ENCODE measurements at places on chromosomes 6 and 20.

- DNase-seq, result no peak
Observed at GRCh38 chr6:7035837-7036249, 71.9 kb upstream of the RREB1 start.

GRCh38 chr20:24956001-24956841, 7.2 kb downstream of the CST7 start:
- no peak for DNase-seq

DNA sequence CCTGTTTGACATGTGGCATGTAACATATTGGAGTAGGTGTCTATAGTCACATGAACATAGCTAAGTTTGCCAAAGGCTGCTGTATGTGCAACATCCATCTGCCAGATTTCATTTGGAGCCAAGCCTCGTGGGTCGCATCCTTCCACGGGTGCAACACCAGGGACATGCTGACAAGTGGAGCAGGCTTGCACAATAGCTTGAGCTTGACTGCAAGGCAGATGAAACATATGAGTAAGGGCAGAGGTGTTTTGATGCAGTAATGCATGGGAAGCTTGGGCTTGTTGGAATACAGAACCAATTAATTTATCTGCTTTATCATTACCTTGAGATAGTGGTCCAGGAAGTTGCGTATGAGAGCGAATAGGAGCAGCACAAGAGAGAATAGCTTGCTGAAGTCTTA, 74.1 kb upstream of the BTN3A2 start:
- DNase-seq, result no peak

- DNase-seq, result peak; percentile 80
Observed at GRCh38 chr6:33410711-33411631, at the start of gene PHF1. TSS of gene PHF1 (plus strand) at chr6:33411014. CDS start at chr6:33412264, 1,250 bp downstream.

DNA sequence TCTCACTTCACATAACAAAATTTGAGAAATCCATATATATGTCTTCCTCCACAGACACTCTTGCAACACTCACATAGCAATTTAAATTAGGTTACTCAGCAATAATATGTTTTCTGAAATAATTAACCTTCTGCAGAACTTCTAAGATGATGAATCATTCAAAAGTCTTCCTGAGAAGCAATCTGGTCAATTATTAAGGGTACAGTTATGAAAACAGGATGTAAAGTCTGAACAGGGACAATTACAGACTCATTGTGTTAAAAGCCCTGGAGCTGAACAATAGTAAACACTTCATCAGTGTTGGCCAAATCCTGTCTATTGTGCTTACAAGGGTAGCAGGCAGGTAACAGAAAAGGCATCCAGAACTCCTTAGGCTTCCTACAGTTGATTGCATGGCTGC, 75.4 kb downstream of the FILIP1 start:
- DNase-seq, result no peak

GRCh38 chr6:75850026-75850833, 101.2 kb downstream of the MYO6 start:
- DNase-seq, result no peak

- DNase-seq, result no peak
Observed at GRCh38 chr6:82441047-82441855, 77.6 kb downstream of the TPBG start.

GRCh38 chr6:6470123-6470522, 118.4 kb upstream of the LY86 start:
- no peak for DNase-seq

GRCh38 chr6:130680116-130680515, 147.1 kb upstream of the SMLR1 start:
- DNase-seq, result no peak

DNA sequence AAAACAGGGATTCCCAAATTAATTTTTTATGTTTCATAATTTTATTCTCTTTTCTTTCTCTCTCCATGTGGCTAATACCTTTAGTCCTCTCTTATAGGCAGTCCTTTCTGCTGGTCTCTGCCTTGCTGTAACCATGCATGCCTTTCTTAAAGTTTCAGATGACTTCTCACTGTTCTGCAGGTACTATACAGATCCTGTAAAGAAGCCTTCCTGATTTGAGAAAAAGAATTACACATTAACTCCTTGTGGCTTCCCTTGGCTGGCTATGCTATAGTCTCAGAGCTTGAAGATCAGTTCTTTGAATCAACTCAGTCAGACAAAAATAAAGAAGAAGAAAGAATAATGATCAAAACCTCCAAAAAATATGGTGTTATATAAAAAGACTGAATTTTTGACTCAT, 7.3 kb upstream of the GPR63 start:
- DNase-seq, result no peak

- peak; percentile 53 for DNase-seq
Observed at GRCh38 chr20:60138256-60139220, 180.3 kb downstream of the CDH26 start.

GRCh38 chr6:137117581-137117980, 55.9 kb downstream of the IL22RA2 start:
- no peak for DNase-seq

- DNase-seq, result peak; percentile 27
Observed at GRCh38 chr20:38152621-38153221, 12.3 kb downstream of the TGM2 start.

- DNase-seq, result no peak
Observed at GRCh38 chr20:43837856-43838702, 76.6 kb upstream of the TOX2 start.

DNA sequence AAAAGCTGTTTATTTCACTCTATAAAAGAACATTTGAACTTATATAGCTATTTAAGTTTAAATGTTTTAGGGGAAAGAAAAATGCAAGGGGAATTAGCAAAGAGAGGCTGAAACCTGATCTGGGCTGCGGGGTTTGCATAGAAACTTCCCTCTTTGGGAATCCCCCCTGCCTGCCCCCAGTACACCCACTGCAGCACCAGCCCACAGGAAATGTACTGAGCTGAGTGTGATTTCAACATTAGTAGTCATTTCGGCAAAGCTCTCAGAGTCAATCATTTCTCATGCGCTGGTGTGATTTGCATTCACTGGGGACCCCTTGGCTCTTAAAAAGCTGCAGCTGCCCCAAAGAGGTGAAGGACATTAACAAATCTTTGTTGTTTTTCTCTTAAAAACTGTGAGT, 859.4 kb downstream of the MAFB start:
- DNase-seq, result no peak

- no peak for DNase-seq
Observed at GRCh38 chr6:80543598-80544222, 437.2 kb downstream of the BCKDHB start.

DNA sequence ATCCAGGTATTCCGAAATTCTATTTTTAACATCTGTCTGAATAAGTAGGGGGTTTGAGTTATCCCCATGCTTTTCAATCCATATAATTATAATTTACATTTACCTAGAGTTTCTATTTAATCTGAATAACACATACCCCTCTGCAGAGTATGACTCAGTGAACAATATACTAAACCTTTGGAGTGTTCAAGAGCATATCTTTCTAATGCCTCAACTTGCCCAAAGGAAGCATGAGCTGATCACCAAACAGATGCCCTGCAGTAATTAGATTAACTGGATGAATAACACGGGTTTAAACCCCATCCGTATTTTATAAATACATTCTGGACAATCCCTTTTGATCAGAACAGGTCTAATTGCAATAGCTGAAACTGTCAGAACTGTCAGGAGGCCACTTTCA, 897.1 kb downstream of the TFAP2A start:
- no peak for DNase-seq

DNA sequence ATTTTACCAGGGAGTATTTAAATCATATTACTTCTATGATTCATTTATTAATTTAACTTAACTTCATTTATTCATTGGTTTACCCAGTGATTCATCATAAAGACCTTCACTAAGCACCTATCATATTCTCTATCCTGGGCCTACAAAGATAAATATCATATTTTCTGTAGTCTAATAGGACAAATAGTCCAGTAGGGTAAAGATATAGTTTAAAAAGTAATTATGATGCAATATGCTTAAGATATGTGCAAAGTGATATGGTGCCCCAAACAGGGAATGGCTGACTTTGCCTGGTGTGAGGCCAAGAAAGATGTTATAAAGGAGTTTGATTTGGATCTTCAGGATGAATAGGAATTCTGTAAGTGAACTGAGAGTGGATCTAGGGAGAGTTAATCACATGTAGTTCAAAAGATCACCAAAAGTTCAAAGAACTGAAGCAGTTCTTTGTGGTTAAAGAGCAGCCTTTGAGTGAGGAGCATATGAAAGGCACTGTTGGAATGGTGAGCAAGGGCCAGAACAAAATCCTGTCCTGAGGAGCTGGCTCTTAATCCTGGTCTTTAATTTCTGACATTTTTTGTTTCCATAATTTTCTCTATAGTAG, 45.5 kb downstream of the MLIP start:
- DNase-seq, result no peak

Data from activated naive CD8-positive, alpha-beta T cell treated with anti-CD3 and anti-CD28 coated beads for 36 hours (primary cell).